MCF 10A (cell line): ENCODE measurements at places on chromosomes 2 and 18.

GRCh38 chr2:238174701-238175100 is 15.9 kb downstream of the ERFE start:
- no peak for DNase-seq

GRCh38 chr2:66481100-66481549 is 46.2 kb downstream of the MEIS1 start:
- DNase-seq: no peak

GRCh38 chr2:240473211-240473610 is 37.7 kb downstream of the GPC1 start:
- no peak for DNase-seq

DNA sequence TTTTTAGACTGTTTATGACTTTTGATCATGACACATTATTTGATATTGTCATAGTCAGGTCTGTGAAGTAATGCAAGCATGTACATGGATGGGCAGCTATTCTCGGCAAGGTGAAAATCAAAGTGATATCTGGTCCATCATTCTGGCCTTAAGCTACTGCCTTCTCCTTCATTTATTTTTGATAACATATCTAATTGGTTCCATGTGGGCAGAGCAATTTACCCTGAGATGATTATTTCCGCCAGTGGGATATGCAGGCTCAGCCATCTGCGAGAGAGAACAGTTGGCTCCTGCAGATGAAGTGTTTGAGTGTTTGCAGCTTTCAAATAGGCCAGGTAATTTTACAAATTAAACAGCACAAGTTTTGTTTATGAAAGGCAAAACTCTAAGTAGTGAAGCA is 116.4 kb downstream of the LYPD6 start:
- DNase-seq: no peak

DNA sequence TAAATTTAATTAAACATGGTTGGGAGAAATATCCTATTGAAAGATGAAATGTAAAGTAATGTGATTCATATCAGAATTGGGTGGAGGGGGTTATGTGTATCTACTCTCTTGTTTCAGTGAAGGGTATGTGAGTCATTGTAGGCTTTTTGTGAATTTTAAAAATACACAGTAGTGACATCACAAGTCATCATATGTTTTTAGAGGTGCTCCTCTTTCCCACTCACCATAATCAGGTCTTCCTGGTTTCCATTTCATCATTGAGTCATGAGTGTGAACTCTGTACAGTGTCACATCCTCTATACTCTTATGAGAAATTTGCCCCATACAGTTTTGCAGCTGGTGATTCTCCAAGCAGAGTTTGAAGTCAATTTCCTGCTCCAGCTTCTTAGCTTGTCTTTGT is 18.8 kb downstream of the FSIP2 start:
- DNase-seq: no peak

GRCh38 chr2:186717320-186718007 is 23.6 kb downstream of the FAM171B start:
- DNase-seq: no peak

- DNase-seq: no peak
These were observed 18.8 kb upstream of the CASP10 start for GRCh38 chr2:201164166-201164565.

DNA sequence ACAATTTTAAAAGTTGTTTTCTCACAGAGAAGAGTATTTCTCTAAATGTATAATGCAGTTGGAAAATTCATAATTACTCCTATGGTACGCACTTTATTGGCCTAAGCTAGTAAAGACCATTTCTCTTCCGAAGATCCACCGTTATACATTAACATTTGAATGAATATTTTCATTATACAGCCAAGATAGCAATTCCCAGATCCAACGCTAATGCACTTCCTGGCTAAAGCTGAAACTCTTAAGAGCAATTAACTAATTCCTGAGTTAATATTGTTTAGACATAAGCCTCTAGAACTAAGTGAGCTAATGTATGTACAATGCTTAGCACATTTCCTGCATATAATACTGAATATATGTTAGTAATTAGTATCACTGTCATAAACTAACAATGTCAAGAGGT is 56.2 kb downstream of the PDK1 start:
- no peak for DNase-seq

- no peak for DNase-seq
These were observed 14.3 kb downstream of the ZNF142 start for GRCh38 chr2:218645126-218645525.

- peak; percentile 50 for DNase-seq
These were observed at the start of gene MAPK4 for GRCh38 chr18:50559752-50560680. Gene MAPK4 (plus strand): TSS chr18:50560087. CDS start chr18:50663959, 103,872 bp downstream.

DNA sequence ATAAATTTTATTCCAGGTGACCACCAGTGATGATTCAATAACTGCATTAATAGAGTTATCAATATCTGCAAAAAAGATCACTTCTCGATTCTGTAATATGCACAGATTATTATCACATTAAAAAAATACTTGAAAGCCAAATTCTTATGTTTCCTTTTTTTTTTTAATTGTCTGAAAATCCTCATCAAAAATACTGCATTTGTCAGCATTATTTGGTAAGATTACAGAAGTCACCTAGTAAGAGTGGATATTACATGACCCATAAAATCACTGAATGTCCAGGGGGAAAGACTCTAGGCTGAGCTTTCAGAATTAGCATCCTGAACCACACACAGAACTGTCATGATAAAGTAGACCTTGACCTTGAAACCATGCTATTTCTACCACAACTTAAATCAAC is 617.2 kb upstream of the CDH7 start:
- DNase-seq: no peak

GRCh38 chr18:44996261-44996660 is 315.6 kb downstream of the SETBP1 start:
- no peak for DNase-seq

DNA sequence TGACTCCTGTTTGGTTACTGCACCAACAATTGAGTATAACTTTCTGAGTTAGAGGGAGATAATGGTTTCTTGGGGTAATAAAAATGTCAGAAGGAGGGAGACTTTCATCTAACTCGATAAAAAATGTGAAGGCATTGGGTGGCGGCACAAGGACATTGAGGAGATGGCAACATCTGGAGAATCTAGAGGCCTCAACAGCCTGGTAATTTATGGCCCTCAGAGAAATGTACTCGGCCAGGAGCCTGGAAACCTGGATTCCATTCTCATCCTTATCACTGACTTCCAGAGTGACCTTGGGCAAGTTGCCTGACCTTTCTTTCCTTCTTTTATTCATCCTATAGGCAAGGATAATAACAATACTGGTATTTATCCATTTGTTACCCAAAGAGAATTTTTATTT is 173.5 kb upstream of the MEX3C start:
- no peak for DNase-seq

DNA sequence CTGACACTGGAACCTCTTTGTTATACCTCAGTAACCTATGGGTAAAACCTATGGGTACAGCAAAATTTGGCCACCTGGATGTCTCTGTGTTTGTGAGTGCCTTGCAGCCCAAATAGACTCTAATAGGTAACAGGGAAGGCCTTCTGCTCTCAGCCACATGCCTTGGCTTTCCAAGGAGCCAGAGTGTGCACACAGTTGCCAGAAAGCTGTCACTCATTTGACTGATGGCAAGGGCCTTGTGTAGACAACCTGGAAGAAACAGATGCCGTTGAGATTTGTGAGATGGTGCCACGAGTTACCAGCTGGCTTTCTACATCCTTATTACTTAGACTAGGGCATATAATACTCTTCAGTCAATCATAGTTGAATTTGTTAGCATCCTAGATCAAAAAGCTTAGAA is 90.1 kb upstream of the RAB12 start:
- no peak for DNase-seq

- no peak for DNase-seq
These were observed 50.2 kb upstream of the BIN1 start for GRCh38 chr2:127157114-127157513.

DNA sequence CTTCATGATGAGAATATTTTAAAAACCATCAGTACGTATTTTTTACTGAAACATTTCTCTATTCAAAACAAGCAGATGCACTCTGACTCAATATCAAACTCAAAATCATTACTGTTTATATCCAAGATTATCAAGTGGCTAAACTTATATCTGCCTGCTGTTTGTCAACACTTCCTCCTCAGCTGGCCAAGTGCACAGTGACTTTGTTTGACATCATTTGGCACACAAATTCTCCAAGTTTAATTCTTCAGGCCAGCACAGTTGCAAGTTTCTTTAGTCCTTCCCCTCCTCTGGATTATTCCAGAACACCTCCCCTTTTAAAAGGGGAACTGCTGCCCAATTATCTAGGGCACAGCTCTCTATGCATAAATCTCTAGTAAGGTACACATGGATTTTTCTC is 346.6 kb downstream of the FSIP2 start:
- no peak for DNase-seq

DNA sequence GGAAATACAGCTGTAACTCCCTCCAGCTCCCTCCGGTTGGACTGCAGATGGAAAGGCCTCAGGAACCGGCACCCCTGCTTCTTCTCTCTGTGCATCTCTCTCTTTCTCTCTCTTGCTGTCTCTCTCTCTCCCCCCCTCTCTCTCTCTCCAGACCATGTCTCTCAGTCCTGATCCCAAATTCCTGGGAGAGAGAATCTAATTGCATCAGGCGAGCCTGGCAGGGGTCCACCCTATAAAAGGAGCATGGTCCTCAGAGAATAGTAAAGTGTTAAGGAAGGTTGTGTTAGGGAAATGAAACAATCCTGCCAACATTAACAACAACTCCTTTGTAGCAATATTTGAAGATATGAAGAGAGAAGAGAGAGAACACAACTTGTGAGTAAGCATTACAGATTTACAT is 36.7 kb downstream of the VIT start:
- DNase-seq: no peak

DNA sequence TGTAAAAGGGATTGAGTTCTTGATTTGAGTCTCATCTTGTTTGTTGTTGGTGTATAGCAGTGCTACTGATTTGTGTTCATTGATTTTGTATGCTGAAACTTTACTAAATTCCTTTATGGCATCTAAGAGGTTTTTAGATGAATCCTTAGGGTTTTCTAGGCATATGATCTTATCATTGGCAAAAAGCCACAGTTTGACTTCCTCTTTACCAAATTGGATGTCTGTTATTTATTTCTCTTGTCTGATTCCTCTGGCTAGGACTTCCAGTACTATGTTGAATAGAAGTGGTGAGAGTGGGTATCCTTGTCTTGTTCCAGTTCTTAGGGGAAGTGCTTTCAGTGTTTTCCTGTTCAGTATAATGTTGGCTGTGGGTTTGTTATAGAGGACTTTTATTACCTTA is 4.8 kb downstream of the ANKAR start:
- DNase-seq: no peak

DNA sequence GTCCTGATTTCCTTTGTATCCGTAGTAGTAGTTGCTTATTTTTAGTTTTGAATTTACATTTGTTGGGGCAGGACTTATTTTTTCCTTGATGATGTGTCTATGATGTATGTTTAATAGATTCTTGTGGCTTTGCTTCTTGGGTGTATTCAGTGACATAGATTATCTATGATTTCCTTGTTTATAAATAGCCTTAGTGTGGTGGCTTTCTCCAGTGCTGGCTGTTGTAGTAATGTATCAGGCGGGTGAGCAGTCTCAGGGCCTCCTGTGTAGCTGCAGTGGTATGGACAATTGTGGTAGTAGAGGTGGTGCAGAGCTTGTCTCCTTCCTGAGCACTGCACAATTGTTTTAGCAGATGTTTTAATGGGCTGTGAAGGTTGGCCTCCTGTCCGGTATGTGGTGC is 60.5 kb downstream of the SMCHD1 start:
- DNase-seq: no peak

GRCh38 chr2:43239981-43240765 is 13.8 kb upstream of the ZFP36L2 start:
- DNase-seq: peak; percentile 14

GRCh38 chr2:38064801-38065501 is 11.0 kb downstream of the CYP1B1 start:
- peak; percentile 56 for DNase-seq

DNA sequence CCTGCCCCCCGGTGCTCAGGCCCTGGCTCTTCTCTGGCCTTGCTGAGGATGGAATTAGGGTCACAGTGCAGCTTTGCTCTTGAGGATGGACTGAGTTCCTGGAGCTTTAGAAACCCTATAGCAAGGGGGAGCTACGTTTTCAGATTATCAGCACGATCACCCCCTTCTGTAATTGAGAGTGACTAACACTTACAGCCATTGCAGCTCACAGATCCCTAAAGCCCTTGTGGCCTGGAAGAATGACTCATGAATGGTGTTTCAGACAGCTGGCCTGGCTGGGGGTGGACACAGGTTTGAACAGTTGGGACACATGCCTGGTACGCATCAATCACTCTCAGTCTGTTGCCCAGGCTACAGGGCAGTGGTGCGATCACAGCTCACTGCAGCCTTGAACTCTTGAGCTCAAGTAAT is 79.7 kb upstream of the IGFBP5 start:
- DNase-seq: peak; percentile 95

- no peak for DNase-seq
These were observed 82.3 kb downstream of the INPP5D start for GRCh38 chr2:233142355-233142897.

DNA sequence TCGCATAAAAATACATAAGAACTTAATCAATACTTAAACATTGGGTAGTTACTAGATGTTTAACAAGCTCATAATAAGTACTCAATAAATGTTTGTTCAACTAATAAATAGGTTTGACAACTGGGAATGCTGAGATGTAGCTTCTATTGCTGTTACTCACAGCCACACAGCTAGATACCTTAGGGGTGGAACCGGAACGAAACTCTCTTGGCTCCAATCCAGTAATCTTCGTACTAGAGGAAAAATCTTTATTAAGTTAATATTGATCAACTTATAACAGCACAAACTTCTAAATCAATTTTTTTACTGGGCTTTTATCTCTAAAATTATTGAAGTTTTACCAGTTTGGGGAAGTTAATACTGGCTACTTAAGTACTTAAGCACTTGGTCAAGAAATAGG is 247.8 kb downstream of the PAX3 start:
- no peak for DNase-seq

DNA sequence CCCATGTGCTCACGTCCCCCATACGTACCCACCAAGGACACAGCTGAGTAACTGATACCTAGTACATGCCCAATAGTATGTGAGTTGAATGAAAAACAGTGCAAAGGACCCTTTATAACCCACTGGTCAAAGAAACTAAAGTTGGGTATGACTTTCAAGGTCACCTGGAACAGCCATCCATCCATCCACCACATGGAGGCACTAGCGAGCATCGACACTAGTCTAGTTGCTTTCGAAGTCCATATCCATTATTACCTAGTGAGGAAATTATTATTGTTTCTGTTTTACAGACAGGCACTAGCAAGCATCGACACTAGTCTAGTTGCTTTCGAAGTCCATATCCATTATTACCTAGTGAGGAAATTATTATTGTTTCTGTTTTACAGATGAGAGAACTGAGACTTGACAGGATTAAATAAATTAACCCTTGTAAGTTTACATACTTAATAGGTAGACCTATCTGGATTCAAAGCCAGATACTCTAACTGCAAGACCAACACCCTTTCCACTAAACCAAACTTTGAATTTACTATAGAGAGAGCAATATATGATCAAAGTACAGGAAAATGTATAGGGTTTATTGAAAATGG is 233.7 kb downstream of the METTL4 start:
- peak; percentile 57 for DNase-seq

- peak; percentile 78 for DNase-seq
These were observed 33.6 kb upstream of the RNF149 start for GRCh38 chr2:101341901-101342624.

GRCh38 chr2:181607629-181608590 is 49.0 kb downstream of the CERKL start:
- no peak for DNase-seq
